ENCODE measurements at places on chromosomes 7 and 10.

GRCh38 chr10:114772496-114773196, 48.9 kb upstream of the FHIP2A start:
- DNase-seq: no peak

- DNase-seq: no peak
Observed at GRCh38 chr7:1662101-1662500, 8.0 kb upstream of the ELFN1 start.

DNA sequence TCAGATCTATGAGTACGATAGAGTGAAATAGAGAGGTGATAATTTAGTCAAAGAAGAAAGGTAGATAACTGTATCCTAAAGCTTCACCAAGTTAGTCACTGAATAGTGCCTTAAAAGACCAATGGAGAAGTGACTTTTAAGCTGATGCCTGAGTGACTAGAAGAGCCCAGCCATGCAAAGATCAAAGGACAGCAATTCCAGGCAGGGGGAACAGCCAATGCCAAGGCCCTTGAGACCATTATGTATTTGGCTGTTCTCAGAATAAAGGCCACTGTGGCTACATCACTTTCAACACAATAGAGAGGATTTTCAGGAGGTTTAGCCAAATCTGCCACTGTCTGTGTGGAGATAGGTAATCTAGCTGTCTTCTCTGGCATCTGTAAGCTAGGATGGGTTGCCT, 17.8 kb downstream of the HDAC9 start:
- DNase-seq: no peak

GRCh38 chr7:138226001-138226476, 149.8 kb downstream of the AKR1D1 start:
- DNase-seq: no peak

GRCh38 chr7:17589671-17590070, 291.2 kb downstream of the AHR start:
- DNase-seq: no peak

DNA sequence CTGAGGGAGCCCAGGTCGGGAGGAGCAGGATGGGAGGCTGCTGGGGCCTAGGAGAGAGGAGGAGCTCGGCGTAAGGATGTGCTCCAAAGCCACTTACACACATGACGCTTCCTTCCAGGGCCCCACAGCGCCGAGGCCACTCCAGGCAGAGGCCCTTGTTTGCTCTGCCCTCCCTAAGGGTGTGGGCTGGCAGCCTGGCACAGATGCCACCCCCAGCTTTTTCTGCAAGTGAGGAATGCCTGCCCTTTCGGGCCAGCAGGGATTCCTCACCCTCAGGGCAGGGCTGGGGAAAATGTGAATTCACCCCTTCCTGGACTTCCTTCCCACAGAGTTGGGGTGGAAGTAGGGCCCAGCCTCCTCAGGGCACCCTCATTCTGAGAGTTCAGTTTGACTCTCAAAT, 5.6 kb upstream of the AQP1 start:
- DNase-seq: no peak

GRCh38 chr7:149558149-149558861, 60.7 kb upstream of the ZNF746 start:
- no peak for DNase-seq

DNA sequence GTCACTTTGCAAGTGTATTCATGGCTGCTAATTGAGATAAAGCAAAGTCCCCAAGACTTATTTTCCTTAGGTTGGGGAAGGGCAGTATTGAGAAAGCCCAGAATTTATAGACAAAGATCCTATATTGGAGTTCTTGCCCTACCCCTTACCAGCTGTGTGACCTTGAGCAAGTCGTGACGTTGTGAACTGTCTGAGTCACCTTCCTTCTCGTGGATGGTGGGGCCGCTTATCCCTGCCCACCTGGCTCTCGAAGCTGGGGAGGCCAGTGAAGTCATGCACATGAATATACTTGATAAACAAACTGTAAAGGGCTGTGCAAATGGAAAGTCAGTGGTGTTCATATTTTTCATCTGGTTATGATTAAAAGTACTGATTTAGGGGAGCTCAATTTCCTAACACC, 127.4 kb downstream of the TACC2 start:
- DNase-seq: no peak

DNA sequence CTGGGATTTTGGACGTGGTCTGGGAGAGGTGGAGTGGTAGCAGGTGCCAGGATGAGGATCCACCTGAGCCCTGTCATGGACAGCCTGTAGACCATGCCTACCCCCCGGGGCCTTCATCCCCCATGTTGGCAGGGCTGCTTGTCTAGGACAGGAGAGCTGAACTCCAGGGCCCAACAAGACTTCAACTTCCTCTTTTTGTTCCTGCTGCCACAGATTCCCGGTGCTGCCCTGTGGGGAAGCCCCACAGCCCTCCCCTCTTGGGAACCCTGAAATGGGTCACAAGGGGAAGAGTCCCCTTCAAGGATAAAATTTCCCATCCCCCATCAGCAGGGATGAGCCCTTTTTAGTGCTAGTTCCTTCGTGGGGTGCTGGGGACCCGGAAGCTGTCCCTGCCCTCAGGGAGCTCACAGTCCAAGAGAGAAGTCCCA, 1.3 kb upstream of the CUEDC2 start:
- DNase-seq: no peak

- no peak for DNase-seq
Observed at GRCh38 chr7:102412548-102412947, 16.4 kb downstream of the PRKRIP1 start.
